HS-27A (cell line): ENCODE measurements at places on chromosomes 13 and 19.

DNA sequence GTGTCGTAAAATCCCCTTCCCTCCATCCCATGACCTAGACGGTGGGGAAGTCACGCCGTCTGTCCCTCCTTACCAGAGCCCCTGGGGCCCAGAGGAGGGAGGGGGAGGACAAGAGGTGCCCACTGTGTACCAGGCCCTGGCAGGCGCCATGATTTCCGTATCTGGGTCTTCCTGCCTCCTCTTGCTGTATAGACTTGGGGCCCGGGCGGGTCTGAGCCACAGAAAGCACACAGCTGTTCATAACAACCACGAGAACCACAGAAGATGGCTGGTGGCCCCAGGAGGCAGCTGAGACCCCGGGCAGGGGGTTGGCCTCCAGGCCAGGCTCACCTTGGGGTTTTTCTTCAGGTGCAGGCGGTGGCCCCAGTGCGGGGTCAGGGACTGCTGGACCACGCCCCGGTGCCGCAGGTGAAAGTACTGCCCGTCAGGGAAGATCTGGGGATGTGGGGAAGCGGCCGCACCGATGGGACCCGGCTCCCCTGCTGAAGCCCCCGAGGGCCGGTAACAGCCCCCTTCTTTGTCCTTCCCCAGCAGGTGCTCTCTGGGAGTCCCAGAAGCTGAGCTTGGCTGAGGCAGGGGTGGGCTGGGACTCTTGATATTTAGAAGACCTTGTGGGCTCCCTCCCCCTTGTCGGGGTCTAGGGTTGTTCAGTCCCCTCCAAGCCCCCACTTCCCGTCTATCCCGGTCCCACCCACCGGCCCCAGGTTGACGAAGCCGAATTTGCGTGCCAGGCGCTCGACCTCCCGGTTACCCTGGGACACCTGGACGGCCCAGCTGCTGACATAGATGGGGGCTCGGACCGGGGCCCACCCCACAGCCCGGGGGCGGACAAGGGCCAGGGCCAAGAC is 463 bp downstream of the PCSK4 start:
- DNase-seq, result no peak

DNA sequence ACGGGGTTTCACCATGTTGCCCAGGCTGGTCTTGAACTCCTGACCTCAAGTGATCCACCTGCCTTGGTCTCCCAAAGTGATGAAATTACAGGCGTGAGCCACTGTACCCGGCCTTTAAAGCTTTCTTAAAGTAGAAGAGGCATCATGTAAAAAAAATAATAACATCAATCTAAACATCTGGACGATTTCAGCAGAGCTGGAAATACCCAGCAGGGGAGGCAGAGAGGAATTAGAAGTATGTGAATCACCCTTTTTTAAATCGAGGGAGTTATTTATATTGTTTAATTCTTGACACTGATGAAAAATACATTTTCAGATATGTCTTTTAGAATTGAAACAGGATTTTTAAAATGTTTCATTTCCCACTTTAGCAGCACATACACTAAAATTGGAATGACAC is 37.4 kb upstream of the MTIF3 start:
- DNase-seq, result no peak

- DNase-seq, result no peak
These were observed 49.6 kb upstream of the DIAPH3 start for GRCh38 chr13:60213236-60213744.

GRCh38 chr19:29840066-29840950 is 28.5 kb downstream of the CCNE1 start:
- DNase-seq, result no peak

DNA sequence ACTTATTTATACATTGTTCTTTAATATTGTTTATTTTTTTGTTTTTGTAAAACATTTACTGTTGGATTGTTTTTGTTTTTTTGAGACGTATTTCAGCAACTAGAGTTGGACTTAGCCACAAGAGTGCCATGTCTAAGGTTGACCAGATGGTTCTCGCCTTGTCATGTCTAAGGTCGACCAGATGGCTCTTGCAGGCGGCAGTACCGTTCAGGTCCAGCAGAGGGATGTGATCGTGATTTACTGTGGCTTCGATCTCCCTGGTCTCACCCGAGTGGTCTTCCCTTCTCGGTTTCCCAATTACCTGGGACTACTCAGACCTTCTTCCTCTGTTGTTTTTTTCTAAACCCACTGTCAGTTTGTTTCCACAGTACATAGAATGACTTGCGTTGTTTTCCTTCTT is 1438.6 kb downstream of the UQCRFS1 start:
- no peak for DNase-seq

DNA sequence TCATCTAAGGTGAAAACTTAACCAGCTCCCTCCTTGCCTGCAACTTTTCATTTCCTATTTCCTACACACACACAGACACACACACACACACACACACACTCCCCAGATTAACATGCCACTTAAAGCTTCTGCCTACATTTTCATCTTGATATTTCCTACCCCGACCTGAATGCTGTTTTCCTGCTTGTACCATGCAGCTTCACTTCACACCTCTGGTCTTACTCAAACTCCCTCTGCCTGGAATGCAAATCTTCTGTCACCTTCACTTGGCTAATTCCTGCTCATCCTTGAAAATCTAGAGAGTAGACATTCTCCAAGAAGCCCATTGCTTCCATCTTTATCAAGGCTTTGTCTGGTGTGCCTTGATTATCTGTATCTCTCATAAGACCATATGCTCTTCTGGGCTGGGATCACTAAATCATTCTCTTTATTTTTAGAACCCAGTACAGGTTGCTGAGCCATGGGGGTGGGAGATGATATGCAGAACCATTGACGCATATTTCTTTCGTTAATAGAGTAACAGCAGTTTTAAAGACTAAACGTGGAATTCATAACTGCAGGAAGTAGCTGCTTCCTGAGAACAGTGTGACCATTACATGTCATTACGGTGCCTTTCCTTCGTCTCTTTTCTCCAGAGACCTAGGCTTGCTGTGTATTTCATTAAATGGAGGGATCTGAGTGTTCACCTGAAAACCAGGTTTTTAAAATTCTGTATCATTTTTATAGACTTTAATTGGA is 37.7 kb downstream of the CNMD start:
- DNase-seq, result no peak

DNA sequence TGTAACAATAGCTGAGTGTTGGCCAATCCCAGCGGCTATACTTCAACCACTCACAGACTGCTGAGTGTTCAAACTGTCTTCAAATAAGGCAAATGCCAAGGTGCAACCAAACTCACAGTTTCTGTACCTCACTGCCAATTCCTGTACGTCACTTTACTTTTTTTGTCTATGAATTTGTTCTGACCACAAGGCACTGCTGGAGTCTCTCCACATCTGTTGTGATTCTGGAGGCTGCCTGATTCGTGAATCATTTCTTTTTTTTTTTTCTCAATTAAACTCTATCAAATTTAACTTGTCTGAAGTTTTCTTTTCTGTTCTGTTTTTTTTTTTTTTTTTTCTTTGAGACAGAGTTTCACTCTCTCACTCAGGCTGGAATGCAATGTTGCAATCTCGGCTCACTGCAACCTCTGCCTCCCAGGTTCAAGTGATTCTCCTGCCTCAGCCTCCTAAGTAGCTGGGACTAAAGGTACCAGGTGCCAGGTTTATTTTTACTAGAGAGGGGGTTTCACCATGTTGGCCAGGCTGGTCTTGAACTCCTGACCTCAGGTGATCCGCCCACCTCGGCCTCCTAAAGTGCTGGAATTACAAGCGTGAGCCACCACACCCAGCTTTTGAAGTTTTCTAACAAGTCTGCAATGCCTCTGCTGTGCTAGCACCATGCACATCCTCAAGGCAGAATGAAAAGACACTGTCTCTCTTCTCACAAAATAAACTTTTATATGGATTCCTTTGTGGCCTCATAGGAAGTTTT is 401.7 kb downstream of the IRS2 start:
- peak; percentile 65 for DNase-seq

GRCh38 chr13:27401210-27401609 is 23.2 kb upstream of the GTF3A start:
- no peak for DNase-seq

- DNase-seq, result no peak
These were observed 7.3 kb upstream of the TYROBP start for GRCh38 chr19:35915443-35915842.

DNA sequence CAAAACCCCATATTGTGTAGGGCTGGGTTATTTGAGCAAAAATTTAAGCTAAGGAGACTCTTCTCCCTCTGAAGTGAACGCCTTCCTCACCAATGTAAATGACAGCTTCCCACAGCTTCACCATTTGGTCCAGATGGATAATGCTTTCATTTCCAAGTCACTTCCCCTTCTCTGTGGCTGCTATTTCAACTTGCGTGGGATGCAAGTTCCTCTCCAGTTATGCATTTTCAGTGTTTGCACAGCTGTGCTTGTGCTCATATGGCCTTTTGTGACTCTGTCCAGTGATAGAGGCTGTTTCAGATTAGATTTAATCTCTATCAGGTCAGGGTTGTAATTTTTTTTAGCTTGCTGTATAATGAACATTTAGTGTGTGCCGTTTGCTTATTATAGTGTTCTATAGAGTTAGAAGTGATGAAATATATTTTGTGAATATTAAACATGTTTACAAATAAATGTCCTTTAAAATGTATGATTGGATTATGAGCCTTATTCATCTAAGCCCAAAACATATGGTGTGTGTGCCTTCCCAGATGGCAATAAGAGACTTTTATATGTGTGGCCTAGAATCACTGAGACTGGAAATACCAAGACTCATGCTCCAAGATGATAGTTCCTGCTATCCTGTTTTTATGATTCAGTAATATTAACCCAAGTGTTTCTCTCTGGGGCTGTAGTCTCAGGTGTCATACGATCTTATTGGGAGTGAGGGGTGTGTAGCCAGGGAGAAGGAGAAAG is 86.6 kb downstream of the TNFRSF19 start:
- DNase-seq, result no peak

- DNase-seq, result no peak
These were observed 11.6 kb downstream of the DIAPH3 start for GRCh38 chr13:60152114-60152513.

DNA sequence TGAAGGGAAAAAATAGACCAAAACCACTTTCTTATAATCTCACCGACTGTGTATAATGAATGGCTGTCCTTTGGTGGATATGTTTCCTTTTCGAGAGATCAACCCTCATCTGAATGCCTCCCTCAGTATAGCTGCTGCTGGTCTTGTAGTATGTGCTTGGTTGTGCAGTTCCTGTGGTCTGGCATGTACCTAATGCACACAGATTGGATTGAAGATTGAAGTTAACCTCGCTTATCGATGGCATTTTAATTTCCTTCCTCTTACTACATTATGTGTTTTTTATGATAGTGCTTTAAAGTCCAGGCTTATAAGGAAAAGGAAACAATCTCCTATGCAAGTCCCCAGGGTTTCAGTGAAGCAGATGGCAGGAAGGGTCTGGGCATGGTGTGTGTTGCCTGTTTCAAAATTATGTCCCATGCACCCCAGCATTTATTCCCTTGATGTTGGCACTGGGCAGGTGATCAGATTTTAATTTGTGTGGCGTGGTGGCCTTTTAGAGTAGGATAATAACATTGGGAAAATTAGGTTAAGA is 334.1 kb downstream of the SHISA2 start:
- no peak for DNase-seq

GRCh38 chr13:99299920-99300341 is 7.3 kb downstream of the GPR183 start:
- no peak for DNase-seq

GRCh38 chr19:2487842-2488241 is 11.9 kb downstream of the GADD45B start:
- no peak for DNase-seq

DNA sequence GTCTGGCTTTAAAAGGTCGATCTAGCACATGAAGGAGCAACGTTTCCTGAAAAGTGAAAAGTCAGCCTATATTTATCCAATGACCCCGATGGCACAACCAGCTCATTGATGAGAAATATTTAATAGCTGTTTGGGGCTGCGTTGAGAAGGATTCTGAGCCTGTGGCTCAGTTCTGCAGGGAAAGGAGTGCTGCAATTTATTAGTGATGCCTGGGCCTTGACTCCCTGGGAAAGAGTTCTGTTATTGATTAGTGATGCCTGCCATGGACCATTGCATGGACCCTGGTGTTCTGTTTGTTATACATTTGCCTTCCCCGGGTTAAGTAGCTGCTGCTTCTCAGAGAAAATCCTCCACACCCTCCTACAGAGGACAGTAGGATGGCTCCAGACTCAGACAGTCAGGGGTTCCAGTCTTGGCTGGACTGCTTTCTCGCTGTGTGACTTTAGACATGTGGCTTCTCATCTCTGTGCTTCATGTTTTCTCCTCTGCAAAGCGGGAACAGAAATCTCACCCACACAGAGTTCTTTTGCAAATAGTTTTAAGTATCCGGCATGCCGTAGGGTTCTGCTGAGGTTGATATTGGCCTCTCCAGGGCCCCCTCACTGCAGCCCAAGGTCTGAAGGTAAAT is 17.7 kb upstream of the PTPRS start:
- no peak for DNase-seq

DNA sequence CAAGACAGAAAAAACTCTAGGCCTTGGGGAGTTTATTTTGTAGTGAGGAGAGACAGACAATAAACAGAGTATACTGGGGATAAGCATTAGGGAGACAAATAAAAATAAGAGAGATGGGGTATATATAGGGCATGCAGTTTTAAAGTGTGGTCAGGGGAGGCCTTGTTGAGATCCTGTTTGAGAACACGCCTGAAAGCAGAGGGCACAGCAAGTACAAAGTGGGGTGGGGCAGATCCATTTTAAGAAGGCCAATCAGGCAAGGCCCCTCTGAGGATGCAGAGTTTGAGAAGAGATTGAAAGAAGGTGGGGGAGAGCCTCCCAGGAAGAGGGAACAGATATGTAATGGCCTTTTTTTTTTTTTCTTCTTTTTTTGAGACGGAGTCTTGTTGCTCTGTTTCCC is 2.1 kb downstream of the PPP2R1A start:
- DNase-seq, result no peak

GRCh38 chr13:38980750-38981078 is 9.9 kb downstream of the STOML3 start:
- DNase-seq, result no peak
